ENCODE measurements at places on chromosomes 1 and 21. TPM values are rescaled to one million over a fixed set of nuclear protein-coding genes. Genes with fewer than 3 reads are reported as not detected.

DNA sequence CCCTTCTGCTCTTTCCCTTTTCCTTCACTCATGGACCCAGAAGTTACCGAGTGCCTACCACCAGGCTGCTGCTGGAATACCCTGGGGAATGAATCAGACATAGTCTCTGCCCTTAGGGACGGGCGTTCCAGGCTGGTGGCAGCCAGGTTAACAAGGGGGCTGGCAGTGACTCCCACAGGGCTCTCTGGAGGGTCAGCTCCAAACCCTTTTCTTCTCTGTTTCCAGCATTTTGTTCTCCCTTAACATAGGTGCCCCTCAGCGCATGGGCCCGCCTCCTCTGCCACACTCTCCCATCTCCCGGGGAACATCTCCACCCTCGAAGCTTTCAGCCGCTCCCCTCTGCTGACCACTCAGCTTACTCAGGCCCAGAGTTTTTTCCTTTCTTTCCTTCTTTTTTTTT is 62.9 kb upstream of the LRP8 start:
- no peak for DNase-seq

DNA sequence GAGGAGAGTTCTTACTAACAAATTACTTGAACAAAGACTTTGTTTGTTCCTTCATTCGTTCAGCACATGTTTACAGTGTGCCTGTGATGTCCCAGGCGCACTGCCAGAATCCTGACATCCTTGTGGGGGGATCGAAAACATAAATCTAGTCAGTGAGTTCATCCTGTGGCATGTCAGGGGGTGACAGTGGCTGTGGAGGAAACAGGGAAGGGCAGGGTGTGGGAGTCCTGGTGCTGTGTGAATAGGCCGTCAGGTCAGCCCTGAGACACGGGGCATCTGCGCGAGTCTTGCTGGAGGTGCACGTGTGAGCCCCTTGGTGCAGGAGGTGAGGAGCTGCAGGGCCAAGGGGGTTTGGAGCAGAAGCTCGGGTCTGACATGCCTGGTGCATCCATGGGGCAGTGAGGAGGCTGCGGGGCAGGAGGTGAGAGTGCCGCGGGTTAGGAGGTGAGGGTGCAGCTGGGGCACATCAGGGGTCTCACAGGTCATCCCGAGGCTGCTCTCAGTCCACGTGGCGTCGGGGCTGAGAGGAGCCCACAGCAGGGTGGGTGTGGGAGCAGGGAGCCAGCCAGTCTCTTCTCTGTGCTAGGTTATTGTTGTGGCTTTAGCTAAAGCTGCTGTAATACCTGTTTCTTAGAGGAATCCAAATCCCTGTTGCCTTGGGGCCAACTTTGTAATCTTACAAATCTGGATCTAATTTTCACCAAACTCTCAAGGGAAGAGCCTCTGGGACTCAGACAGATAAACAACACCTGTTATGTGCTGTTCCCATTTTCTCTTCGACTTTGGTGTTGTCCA is 93.4 kb downstream of the PCBP3 start:
- no peak for DNase-seq

GRCh38 chr1:23376890-23377811 is 7.5 kb upstream of the ZNF436 start:
- DNase-seq: no peak

MRPL37 gene
- total RNA-seq: 125 TPM

GRCh38 chr1:58310881-58311280 is 235.6 kb downstream of the OMA1 start:
- no peak for DNase-seq

FCRL1 gene
- not detected for total RNA-seq

SIKE1 gene
- 75.5 TPM for total RNA-seq

DNA sequence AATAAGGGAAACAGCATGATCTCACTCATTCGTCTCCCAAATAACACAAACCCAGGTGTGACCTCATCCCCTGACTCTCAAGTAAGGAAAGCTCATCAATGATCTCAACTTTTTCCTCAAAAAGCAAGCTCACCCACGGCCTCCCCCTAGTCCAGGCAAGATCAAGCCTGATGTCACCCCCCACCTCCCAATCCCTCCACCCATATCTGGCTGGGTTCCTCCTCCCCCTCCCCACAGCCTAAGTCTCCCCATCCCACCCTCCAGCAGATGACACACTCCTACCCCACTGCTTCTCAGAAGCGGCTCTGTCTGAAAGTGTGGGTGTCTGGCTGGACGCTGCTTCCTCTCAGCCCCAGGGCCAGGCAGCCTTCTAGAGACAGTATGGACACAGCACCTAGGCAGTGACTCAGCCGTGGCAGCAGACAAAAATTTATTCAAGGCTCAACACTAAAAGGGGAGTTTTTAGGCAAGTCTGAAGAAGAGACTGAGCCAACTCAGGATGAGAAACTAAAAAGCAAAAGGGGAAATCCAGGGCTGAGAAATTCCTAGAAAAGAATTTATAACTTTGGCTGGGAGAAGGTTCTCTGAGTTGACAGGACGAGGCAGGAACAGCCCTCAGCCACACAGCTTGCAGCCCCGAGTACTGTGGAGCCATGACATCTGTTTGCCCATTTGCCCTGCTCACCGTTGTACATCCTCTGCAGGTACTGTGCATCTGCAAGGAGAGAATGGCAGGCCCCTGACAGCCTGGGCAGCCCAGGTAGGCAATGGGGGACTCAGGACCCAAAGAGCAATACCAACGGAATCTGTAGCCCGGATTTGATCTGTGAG is 81.6 kb upstream of the LRRC8D start:
- no peak for DNase-seq
